ENCODE measurements at places on chromosomes 1 and 21.

DNA sequence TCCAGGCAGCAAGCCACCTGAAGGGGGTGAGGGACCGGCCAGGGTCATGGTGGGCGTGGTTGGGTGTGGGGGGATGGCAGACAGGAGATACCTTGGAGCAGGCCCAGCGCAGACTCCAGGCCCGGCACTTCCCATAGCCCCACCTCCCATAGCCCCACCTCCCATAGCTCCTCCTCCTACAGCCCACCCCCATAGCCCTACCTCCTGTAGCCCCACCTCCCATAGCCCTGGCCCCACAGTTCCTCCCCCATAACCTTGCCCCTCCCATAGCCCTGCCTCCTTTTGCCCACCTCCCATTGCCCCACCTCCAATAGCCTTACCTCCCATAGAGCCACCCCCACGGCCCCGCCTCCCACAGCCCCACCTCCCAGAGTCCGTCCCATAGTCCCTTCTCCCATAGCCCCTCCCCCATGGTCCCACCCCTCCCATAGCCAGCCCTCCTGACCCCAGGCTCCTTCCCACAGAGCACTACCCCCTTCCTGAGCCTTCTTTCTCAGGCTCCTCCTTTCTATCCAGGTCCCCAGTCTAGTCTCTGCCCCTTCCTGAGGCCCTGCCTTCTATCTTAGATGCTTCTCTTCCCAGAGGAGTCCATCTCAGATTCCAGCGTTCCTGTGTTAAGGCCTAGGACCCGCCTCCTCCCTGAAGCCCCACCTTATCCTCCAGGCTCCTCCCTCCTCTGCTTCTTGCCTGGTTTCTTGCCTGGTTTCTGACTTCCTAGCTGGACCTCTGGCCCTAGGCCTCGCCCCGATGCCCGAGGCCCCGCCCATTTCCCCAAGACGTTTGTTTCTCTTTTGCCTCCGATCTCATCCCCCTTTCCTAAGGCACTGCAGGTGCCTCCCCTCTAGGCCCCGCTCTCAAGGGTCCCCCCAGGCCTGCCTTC, 46.8 kb downstream of the PTPRU start:
- no peak for DNase-seq

DNA sequence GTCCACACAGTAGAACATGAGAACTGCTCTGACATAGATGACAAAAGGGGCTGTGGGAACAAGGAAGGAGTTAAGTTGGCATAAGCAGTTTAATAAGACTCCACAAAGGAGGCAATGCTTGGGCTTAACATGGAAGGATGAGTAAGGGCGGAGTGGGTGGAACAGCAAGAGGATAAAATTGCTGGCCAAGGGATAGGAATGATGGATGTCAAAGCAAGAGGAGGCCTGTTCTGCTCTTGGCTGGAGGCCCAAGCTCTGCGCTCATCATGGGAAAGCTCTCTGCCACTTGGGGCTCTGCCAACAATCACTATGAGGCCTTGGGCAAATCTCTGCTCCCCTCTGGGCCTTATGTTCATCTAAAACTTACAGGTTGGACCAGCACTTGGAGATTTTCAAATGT, 98.3 kb upstream of the CAMK1G start:
- DNase-seq, result no peak

GRCh38 chr1:198113342-198113750, 43.5 kb upstream of the NEK7 start:
- no peak for DNase-seq

DNA sequence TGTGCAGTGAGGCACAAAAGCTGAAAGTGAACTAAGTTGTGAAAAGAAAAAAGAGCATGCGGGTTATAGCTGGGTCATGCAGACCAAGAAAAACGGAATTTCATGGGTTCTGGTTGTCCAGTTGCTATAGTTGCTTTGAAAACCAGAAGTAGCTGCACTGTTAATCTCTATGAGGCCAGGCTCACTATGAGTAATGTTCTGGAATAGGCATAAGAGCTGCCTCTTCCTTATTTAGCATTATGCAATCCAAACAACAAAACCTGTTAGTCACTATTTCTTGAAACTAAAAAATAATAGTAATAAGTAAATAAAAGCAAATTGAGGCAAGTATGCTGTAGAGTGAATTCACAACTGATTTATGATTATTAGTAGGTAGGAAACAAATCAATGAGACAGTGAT, 1383.7 kb downstream of the MRPL39 start:
- DNase-seq, result no peak

DNA sequence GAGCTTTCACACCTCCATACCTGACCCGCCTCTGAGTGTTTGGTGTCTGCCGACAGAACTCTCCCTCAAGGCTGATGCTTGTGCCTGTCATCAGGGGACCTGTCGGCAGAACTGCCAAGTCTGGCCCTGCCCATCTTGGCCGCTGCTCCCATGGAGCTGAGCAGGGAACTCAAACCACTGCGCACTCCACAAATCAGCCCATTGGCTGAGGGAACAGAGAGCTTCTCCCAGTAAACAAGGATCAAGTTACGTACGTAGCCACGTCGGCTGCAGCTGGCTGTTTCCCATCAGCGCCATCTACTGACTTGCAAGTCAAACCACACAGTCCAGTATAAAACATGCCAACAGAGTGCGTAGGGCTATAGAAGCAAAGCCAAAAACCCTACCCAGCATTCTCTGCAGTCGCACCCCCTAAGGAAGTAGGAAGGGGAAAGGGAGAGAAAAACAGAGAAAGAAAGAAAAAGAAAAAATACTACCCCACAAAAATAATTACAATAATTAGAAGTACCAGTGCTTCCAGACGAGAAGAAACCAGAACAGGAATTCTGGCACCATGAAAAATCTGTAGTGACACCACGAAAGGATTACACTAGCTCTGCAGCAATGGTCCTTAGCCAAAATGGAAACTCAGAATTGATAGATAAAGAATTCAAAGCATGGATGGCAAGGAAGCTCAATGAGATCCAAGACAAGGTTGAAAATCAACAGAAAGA, 13.1 kb downstream of the KRTAP13-1 start:
- no peak for DNase-seq

DNA sequence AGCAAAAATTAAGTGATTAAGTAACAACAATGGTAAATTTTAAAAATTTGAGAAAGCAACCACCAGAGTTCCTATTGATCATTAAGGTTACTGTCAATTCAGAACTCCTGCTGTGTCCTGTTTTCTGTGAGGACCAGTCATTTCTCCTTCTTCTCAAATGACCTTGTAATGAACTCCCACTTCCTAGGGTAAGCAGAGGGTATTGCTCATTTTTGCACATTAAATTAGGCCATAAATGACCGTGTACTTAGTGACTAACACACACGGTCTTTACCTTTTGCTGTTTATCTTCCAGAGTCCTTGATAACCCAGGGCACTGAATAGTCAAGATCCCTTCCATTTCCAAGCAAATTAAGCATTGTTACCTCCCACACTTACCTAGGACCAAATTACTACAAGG, 227.5 kb upstream of the LYPLAL1 start:
- DNase-seq, result no peak
